Left ventricle myocardium superior (tissue), 1 donor: ENCODE measurements at places on chromosomes 5 and 9.

GRCh38 chr5:174303437-174304045 lies 258.0 kb downstream of the NSG2 start:
- no peak for DNase-seq

DNA sequence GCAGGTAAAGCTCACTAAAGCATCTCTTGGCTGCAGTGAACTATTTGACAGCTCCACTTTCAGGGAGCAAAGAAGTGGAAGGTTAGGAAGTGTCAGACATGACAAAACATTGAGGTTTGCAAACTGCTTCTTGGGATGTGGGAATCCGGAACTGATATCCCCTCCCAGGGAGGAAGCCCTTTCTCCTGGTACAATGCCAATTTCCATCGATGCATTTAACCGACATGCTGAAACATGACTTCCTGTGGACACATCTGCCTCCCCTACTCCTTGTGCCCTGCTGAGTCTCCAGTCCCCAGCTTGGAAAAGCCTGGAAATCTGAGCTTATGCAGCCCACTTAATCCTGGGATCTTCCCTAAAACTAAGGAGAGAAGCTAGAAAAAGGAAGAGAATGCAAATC lies 323.1 kb upstream of the DAP start:
- DNase-seq = no peak

DNA sequence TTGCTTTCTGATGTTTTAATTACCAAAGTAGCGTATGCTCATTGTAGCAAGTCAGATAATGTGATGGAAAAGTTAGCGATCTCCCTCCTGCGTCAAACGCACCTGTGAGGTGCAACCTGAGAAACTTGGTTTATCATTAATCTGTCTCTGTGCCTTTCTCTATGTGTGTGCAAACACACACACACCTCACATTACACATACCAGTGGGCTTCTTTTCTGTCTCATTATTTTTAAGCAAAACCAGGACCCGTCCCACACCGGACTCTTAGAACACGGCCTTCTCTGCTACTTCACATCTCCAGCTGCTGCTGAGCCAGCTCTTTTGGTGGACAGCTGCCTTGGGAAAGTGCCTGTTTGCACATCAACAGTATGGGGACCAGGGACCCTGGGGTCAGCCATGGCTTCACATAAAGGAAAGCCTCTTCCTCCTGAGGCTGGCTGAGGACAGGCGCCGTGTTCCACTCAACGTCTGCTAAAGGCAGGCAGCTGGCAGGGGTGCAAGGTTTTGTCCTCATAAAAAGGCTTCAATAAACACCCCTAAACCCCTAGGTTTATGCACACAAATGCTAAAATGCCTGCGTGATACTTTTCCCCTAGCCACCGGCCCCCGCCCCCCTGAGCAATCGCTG lies 44.2 kb downstream of the MRPL36 start:
- no peak for DNase-seq

DNA sequence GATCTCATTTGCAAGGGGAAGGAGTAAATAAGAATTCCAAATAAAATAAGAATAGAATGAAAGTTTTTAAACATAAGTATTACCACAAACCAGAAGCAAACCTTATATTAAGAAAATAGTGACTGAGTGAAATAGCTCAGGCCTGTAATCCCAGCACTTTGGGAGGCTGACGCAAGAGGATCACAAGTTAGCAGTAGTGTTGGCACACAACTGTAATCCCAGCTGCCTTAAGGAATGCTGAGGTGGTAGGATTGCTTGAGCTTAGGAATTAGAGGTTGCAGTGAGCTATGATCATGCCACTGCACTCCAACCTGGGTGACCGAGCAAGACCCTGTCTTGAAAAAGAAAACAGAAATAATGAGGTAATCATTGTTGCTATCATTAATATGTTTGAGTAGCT lies 47.0 kb downstream of the APC start:
- no peak for DNase-seq

DNA sequence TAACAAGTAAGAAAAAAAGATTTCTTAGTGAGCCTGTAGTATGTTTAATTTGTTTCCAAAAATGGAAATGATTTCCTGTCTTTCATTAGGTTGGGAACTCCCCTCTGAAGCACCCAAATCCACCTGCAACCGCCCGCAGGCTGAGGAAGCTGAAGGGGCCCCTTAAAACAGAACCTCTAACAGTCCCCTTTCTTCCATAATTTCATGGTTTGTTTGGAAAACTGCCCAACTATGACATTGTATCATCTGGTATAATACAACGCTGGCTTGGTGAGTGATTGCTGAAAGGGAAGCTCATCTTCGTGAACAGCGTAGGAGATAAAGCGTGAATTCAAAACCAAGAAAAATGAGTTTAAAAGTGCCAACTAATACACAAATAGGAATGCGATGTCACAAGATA lies 215.5 kb downstream of the FSTL4 start:
- DNase-seq = no peak

DNA sequence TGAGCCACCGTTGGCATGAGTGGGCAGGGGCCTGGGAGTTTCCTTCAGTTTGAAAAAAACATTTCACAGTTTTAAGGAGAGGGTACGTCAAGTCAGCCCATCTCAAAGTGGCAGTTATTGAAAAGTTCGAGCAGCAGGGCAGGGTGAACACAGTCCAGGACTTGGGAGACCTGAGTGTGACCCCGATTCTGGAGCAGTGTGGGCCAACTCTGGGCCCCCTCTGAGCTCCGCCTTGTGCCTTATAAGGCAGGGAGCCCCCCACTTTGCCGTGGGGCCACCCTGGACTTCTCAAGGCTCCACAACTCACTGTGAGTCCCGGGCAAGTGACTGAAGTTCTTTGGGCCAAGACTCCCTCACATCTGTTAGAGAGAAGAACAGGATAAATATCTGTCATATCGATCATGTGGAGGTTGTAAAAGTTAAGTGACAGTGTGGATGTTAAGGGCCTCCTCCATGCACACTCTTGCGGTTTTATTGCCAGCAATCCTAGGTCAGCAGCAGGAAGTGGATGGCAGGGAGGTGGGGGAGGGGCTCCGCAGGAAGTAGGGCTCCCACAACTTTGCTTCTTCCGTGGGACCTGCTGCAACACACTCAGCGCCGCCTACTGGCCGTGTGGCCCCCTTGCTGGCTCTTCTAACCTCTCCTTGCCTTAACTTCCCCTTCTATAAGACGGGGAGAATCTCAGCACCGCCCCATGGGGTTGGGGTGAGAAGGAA lies 38.4 kb downstream of the HRH2 start:
- peak; percentile 85 for DNase-seq

- peak; percentile 35 for DNase-seq
Measured at GRCh38 chr5:168706655-168707069, 127.5 kb upstream of the PANK3 start.

DNA sequence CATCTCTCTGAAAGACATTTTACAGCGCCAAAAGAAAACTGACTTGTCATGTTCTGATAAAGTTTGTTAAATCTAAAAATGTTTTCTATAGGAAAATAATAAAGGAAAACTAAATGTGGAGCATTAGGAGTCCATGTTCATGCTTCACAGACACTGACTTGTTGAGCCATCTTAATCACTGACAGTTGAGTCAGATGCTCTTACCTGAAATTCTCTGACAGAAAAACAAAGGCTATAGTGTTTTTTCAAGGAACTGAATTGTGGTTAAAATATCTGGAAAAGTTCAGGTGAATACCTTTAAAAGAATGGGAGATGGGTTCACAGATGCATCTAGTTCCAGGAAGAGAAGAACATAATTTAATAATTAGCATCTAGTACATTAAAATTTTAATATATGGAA lies 113.5 kb upstream of the SLC12A2 start:
- DNase-seq = no peak

DNA sequence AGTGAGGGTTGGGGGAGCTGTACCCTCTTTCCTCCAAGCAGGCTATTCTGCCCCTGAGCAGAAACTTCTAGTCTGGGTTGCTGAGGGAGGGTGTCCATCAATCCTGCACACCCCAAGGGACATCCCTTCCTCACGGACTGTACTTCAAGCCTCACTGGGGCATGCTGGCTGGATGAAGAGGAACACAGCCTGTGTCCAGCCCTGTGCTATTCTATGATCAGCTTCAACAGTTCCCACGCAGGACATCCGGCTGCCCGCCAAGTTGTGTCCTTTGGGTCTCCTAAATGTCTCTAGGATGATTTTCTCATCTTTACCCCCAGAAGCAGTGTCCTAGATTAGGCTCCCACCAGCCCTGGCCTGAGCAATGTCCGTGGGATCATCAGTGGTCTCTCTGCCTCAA lies 68.1 kb downstream of the CRB2 start:
- peak; percentile 69 for DNase-seq

DNA sequence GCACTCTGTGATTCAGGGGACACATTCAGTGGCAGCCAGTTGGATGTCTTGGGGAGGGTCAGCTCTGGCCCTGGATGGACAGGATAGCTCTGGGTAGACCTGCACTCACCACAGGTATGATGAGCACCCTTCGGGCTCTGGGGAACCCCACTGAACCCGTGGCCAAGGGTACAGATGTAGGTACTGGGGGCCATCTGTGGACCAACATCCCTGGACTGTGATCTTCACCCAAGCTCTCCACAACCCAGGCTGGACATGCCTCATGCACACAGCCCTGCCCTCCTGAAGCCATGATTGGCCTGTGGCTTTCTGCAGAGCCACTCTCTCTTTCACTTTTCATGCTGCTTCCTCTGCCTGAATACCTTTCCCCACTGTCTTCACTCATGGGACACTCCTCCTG lies 15.6 kb upstream of the ACSL6 start:
- DNase-seq = no peak

GRCh38 chr9:127502706-127503378 lies 51.5 kb downstream of the LRSAM1 start:
- DNase-seq = no peak

GRCh38 chr5:121138495-121138907 lies 674.4 kb downstream of the PRR16 start:
- DNase-seq = no peak
